ENCODE measurements at places on chromosomes 2 and 18.
A peak's percentile ranks its signal among the peaks of the same experiment; 100 is the strongest.

GRCh38 chr2:199973703-199974102 lies 18.3 kb downstream of the MAIP1 start:
- DNase-seq: no peak

DNA sequence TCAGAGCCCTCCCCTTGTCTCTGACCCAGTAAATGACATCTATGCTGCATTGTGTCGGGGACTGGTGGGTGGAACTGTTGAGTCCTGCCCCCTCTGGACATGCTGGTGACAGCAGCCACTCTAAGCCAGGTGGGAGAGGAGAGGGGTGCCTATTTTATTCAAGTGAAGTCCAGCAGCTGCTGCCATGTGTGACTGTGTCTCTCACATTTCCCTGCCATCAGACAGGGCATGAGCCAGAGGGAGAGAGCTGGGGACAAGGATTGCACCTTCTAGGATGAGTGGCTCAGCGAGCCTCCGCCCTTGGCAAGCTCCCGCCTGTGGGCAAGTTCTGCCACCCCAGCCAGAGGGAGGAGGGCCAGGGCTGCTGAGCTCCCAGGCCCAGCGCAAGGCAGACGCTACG lies 13.7 kb downstream of the NGEF start:
- no peak for DNase-seq

- peak; percentile 62 for DNase-seq
Measured at GRCh38 chr2:102187496-102188150, 800 bp downstream of the IL1RL2 start.

DNA sequence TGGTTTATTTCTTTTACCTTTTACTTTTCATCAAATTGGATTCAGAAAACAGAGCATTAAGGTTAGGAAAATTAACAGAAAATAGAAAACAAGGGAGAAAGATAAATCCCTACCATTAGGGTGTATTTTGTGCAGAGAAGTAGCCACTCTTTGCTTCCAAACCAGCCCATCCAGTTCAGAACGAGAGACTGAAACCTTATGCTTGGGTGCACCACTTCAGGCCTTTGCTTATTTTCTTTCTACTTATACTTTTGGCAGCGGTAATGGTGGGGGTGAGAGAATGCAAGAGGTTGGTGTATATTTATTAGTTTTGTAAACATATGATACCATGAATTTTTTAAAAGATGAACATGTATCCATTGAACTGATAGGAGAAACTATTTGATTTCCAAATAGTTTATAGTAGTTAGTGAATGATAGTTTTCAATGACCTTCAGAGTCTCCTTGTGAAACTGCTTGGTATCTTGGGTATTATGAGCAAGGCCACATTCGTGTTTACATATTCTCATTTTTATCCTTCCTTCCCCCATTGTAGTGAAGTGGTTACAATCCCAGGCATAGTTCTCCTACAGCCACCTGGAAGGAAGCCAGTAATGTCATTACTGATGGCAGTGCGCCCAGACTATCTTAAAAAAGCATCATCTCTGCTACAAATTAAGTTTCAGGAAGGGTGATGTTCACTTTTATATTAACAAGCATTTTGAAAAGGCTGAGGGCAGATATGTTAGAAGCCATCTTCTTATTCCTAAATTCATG lies 60.8 kb downstream of the MFSD6 start:
- DNase-seq: no peak

- no peak for DNase-seq
Measured at GRCh38 chr2:48717846-48718245, 37.7 kb downstream of the LHCGR start.

DNA sequence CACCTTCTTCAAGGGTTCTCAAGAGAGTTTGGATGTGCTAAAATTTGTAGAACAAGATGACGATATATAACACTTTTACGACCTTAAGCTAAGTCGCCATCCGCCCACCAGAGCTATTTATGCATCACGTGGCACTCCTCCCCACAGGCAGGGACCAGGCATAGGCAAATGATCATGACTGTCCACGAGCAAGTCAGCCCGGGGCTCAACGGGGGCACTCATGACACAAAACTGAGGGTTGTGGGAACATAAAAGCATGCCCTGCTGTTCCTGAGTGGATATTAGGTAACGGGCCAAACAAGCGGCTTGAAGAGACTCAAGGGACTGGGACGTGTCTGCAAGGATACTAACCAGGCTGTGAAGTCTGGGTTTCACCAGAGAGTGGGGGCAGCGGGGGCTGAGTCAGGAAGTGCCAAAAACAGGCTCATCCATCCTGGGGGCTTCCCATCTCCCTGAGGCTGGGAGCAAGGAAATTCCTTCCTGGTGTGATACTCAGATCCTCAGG lies 58.1 kb downstream of the FAM178B start:
- no peak for DNase-seq

- no peak for DNase-seq
Measured at GRCh38 chr2:220315098-220315823, 687.8 kb downstream of the SLC4A3 start.

- DNase-seq: no peak
Measured at GRCh38 chr2:167135706-167136105, 247.4 kb downstream of the XIRP2 start.

- DNase-seq: no peak
Measured at GRCh38 chr2:229514273-229514895, 200.0 kb downstream of the DNER start.

DNA sequence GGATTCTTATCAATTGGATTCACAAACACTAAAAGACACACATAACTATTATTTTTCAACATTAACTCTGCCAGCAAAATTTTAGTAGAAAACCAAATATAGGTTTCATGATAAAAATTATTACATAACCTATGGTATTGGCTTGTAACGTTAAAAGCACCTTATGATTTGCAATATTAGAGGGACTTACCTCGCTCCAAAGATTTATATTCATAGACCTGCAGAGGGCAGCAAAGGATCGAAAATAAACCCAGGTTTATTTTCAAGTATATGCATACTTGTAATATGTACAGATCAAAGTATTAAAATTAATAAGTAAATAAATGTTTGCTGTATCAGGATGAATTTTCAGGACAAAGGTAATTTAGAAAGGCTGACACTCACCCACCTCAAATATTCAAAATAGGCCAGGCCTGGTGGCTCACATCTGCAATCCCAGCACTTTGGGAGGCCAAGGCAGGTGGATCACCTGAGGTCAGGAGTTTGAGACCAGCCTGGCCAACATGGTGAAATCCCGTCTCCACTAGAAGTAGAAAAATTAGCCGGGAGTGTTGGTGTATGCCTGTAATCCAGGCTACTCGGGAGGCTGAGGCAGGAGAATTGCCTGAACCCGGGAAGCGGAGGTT lies 45.3 kb downstream of the LRPPRC start:
- no peak for DNase-seq

- no peak for DNase-seq
Measured at GRCh38 chr2:7363906-7364305, 446.7 kb downstream of the RNF144A start.

DNA sequence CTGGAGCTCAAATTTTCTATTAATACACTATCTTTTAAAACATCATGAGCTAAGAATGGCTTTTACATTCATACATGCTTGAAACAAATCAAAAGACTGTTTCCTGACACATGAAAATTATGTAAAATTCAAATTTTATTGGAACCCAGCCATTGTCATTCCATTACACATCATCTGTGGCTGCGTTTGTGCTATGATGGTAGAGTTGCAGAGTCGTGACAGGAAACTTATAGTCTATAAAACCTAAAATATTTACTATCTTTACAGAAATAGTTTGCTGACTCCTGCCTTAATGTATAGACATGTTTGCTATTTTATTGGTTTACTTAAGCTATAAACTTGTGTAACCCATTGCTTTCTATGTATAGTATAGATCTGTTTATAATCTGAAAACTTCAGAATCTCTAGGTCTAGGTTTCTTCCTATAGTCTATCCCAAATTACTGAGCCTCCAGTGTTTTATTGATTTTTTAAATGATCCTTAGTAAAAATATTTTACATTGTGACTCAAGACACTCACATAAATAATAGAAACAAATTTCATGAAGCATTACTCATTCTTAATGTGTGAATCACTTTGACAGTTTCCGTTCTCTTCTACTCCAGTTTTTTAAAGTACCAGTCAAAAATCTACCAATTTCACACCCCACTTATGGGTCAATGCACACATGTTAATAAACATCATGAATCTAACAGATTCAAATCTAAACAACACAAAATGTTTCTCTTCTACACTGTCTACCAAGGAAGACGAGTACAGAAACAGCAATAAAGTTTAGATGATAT lies 26.4 kb upstream of the MRPL19 start:
- DNase-seq: no peak

DNA sequence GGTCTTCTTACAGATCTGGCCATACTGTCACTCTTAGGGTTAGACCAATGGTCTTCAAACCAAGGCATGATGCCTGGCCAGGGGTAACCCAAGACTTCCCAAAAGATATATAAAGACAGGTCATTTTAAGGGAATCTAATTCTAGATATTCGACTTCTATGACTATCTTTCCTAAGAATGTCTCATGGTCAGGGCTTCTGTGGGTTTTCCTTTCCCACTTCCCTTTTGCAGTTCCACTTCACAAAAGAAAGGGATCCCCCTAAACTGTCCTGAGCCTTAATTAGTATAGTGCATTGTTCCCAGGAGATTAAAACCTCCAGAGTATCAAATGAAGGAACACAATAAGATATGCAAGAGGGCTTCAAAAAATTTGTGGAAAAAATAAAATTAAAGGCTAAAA lies 223.6 kb upstream of the SIX2 start:
- no peak for DNase-seq

GRCh38 chr2:9570182-9571060 lies 14.8 kb upstream of the ADAM17 start:
- DNase-seq: no peak

GRCh38 chr2:128299628-128300027 lies 19.0 kb downstream of the HS6ST1 start:
- no peak for DNase-seq

GRCh38 chr2:55616551-55617174 lies 759 bp downstream of the PPP4R3B start:
- DNase-seq: peak; percentile 42

DNA sequence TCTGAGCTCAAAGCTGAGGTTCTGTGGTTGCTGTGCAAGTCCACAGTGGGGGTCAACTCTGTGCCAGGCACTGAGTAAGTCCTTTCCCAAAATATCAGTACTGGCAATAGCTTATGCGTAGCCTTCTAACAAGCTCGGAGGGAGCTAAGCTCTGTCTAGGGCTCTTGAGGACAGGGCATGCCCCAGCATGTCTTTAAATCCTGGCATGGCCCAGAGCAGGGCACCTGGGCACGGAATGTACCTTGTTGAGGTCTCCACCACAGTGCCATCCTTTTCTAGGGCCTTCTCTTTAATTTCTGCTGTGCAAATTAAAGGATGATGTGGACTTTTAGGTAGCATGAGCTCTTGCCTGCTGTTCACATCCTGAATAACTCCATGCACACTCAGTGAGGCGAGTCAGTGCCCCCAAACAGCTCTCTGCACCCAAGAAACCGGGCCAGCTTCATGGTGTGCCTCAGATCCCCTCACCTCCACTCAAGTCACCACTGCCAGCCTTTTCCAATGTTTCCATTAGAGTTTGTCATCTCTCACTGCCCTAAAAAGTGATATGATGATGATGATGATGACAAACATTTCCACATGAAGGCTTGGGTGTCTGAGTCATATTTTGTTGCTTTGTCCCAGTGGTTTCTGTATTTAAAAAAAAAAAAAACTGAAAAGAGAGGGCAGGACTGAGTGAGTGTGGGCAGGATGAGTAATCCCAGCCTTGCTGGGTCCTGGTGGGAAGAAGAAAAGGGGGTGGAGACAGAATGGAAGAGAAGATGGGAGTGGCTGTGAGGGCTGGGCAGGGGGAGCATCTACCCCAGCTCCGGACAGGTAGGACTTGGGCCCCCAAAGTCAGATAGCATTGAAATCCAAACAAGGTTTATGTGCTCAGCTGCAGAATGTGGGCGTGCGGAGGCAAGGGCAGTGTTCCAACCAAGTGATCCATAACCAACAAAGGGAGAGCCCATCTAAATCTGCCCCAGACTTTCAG lies 78.9 kb downstream of the ZBTB7C start:
- DNase-seq: no peak

DNA sequence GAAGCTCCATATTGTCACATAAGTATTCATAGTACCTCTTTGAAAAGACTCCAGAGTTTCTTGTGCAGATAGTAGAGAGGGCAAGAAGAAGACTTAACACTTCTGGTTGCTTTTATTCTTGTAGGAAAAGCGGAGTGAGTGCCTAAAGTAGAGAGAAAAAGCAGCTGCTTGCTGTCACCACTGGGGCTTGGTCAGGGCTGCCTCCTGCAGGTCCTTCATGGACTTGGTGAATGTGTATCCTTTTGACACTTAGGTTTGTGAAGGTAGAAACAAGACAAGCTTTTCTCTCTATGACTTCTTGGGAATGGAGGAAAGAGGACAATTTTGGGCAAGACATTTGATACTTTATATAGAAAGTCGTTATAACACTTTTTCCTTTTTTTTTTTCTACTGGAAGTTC lies 312.8 kb upstream of the FANCL start:
- no peak for DNase-seq

- peak; percentile 87 for DNase-seq
Measured at GRCh38 chr2:149017116-149017985, 21.1 kb upstream of the LYPD6B start.
